ENCODE measurements at places on chromosomes 6 and 20.
A peak's percentile ranks its signal among the peaks of the same experiment; 100 is the strongest.

GRCh38 chr20:39356908-39357307 is 394.8 kb downstream of the DHX35 start:
- no peak for DNase-seq

- DNase-seq, result no peak
Measured at GRCh38 chr20:1010659-1011058, 8.5 kb upstream of the RSPO4 start.

DNA sequence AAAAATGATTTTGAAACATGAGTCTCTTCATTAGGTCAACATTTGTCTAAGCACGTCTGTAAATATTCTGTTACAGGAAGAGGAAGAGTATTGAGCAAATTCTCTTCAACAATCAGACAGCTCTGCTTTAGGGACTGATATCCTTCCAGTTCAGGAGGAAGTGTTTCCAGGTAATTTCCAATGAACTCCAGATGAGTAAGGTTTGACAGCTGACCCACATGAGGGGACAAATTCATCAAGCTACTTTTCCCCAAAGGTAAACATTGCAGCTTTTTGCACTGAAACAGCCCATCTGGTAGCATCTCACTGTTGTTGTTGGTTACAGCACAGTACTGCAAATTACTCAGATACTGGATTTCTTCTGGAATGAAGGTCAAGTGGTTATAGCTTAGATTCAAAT is 18.1 kb downstream of the ENPP1 start:
- no peak for DNase-seq

GRCh38 chr6:13526727-13527670 is 39.6 kb upstream of the GFOD1 start:
- no peak for DNase-seq

DNA sequence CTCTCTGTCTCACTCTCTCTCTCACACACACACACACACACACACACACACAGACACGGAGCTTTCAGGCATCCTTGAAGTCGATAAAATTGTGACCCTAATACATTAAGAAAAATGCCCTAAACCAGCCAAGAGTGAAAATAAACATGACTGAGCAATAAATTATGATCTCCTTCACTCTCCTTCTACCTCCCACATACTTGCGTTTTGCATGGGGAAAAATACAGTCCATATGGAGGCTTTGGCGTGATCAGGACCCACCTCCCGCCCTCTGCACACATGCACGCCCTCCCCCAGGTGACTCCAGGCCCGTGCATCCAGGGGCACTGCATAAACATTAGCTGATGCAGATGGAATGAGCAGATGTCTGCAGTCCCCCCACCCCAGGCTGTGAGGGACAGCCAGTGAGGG is 114.2 kb upstream of the JARID2 start:
- DNase-seq, result no peak

- peak; percentile 56 for DNase-seq
Measured at GRCh38 chr20:9609887-9610502, 95.6 kb downstream of the LAMP5 start.

DNA sequence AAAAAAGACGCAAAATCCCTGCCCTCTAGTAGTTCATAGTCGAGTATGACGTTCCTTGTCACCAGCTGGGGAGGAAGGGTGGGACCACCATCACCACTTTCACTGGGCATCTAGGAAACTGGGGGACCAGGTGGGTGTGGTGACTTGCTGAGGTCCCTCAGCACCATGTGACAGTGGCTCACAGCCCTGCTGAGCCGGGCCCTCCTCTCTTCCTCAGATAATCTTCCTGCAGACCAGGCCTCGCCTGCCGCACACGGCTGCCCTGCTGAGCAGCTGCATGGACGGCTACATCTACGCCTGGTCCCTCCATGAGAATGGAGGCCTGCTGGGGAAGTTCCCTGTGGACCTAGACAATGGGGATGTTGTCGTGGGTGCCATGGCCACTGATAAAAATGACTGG is 71.5 kb downstream of the EFCAB8 start:
- DNase-seq, result no peak

DNA sequence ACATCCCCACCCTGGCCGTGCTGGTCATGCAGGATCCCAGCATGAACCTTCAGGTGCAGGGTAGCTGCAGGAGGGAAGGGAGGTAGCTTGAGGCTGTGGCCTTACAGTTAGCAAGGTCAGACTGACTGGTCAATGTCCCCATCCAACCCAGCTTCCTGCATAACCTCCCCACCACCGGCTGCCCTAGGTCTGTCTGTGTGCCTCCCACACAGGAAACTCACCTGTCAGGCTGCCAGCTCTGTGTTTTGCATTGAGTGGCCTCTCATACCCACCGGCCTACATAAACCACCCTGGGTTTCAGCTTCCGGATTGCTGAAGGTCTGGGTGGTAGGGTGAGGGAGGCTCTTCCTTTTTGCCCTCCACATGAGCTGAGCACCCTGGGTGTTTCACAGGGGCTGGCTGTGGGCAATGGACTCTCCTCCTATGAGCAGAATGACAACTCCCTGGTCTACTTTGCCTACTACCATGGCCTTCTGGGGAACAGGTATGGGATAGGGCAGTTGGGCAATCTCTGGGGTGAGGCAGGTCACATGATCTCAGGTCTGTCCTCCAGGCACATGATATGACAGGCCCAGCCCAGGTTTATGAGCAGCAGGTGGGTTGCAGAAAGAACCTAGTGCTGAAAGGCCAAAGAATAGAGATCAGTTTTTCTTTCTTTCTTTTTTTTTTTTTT is 1.8 kb downstream of the CTSA start:
- no peak for DNase-seq

DNA sequence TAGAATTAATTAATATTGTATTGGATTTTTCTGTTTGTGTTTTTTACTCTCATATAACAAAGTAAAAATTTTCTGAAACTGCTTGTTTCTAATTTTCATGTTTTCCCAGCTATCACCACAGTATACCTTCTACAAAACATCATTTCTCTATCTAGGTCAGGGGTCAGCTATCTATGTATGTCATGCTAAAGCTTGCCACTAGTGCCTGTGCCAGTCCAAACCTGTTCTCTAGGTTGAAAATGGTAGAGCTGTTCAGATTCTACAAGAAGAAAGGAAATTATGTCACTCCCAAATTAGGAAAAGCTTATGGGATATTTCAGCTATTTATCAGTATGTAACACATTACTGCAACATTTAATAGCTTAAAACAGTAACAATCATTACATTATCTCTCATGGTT is 5.8 kb upstream of the ME1 start:
- DNase-seq, result no peak

DNA sequence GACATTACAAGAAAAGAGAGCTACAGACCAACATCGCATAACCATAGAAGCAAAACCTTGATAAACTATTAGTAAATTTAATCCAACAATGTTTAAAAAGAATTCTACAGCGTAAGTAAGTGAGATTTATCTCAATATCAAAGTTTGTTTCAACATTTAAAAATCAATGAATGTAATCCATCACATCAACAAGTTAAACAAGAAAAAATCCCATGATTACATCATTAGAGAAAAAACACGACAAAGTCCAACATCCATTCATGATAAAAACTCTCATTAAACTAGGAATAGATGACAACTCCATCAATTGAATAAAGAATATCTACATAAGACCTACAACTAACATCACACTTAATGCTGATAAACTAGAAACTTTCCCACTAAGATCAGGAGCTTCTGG is 239.0 kb upstream of the GGTLC1 start:
- DNase-seq, result no peak

DNA sequence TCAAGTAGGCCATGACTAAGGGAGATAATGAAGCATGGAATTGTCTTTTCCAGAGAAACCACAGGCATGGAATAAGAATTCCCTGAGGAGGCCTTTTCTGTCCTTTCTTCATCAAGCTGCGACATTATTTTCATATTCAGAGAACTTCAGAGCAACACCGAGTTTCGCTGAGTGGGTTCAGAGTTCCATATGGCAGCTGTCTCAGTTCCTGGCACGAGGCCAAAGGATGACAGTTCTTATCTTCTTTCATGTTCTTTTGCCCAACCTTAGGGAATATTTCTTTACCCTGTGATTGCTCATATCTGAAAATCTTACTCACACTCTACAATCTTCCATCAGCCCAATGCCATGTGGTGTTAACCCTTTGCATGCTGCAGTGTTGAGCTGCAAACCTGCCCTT is 135.3 kb upstream of the BMP2 start:
- DNase-seq, result no peak

GRCh38 chr6:3793545-3793944 is 42.0 kb upstream of the PXDC1 start:
- DNase-seq, result no peak

GRCh38 chr20:11305406-11305805 is 612.3 kb upstream of the BTBD3 start:
- DNase-seq, result no peak

DNA sequence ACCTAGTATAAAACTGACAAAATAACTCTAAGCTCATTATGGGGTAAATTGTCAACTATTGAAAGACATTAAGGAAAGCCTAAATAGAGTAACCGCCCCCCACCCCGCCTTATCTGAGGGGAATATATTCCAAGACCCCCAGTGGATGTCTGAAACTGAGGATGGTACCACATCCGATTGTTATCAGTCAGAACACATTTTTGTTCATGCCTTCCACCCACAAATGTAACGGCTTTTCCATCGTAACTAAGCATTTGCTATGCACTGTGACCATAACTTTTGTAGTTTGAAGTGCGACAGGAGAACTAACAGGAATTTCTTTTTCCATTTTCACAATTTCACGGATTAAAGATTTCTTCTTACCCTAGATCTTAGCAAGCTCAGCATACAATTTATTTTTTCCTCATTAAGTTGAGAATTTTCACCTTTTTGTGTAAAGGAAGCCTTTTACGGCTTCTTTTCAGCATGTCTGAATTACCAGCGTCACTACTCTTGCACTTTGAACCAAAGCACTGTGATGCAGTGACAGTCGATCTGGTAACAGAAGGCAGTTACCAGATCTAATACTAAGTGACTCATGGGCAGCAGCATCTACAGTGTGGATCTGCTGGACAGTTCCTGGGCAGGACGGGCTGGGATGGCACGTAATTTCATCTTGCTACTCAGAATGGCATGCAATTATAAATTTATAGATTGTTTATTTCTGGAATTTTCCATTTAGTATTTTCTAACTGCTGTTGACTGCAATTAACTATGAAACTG is 11.8 kb downstream of the CFAP61 start:
- DNase-seq, result no peak
